ENCODE measurements at places on chromosomes 1 and 21.

- no peak for DNase-seq
These were observed 13.9 kb downstream of the EPHX1 start for GRCh38 chr1:225823811-225824261.

DNA sequence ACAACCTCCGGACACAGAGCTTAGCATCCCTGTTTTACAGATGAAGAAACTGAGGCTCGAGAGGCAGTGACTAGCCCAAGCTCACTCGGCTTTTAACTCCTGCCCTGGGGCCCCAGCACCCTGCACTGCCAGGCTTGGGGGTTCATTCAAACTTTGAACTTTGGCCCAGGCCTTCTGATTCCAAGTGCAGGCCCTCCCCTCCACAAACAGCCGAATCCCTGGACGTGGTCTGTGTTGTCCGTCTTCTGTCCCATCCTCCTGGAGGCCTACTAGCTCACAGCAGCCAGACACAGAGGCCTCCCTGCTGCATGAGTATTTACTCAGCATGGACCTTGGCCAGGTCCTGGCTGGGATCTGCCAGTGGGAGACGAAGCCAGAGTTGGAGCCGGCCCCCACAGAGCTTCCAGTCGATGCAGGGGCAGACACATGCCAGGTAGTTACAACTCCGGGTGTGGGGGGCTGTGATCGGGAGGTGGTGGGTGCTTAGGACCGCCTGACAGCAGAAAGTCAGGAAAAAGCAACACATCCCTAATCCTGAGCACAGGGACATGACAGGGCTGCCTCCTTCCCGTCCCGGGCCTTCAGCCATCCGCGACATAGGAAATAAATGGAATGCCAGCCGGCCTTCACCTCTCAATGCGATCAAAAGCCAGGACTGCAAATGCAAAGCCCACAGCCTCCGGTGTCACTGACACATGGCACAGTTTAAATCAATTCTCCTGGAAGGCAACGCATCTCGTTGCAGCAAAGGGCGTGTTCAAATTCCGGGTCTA is 7.4 kb downstream of the IFFO2 start:
- peak; percentile 44 for DNase-seq

- DNase-seq, result no peak
These were observed 112.5 kb downstream of the PBX1 start for GRCh38 chr1:164671323-164671965.

DNA sequence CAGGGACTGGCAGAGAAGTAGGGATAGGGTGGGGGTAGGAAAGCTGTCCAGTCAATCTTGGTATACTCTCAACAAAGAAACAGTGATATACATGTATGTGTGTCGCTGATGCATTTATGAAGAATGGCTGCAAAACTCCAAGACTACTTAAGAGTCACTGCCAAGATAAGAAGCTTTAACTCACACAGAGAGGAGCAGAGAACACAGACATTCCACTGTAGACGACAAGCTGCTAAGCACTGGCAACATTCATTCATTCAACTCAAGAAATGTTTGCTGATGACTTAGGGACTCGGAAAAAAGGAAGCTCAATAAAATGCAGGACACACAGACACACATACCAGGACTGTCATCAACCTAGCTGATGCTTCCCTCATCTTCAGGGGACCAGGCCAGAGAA is 5.5 kb downstream of the CTNNBIP1 start:
- DNase-seq, result no peak

GRCh38 chr1:202498542-202498941 is 150.0 kb downstream of the PPP1R12B start:
- DNase-seq, result no peak

- no peak for DNase-seq
These were observed 122.2 kb downstream of the NOS1AP start for GRCh38 chr1:162191396-162192305.

DNA sequence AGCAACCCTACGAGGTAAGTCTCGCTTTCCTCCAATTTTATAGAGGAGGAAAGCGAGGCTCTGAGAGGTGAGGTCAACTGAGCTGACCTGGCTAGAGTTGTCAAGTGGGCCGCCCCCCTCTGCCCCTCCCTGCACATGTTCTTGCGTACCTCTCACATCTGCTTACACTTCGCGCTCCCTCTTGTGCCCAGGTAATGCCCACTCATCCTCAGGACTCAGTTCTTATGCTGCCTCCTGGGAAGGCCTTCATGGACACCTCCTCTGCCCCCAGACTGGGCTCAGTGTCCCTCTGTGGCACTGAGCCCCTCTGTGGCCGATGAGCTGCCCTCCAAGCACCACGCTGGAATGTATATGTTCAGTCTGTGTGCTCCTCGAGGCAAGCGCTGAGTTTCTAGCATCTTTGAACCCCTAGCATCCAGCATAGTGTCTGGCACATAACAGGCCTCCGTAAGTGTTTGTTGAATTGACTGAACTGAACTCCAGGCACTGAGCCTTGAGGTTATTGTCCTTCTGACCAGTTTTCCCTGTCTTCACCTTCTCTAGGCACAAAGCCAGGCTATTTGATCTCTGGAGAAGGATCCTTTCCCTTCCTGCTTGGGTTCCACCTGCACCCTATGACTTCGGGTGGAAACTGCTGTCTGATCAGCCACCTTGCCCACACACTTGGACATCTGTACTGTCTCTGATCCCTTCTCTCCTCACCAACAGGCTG is 13.5 kb downstream of the MOV10 start:
- DNase-seq, result no peak

- DNase-seq, result no peak
These were observed 227.4 kb downstream of the SDCCAG8 start for GRCh38 chr1:243483071-243483771.

GRCh38 chr1:93804412-93804811 is 74.6 kb downstream of the DNTTIP2 start:
- peak; percentile 41 for DNase-seq

DNA sequence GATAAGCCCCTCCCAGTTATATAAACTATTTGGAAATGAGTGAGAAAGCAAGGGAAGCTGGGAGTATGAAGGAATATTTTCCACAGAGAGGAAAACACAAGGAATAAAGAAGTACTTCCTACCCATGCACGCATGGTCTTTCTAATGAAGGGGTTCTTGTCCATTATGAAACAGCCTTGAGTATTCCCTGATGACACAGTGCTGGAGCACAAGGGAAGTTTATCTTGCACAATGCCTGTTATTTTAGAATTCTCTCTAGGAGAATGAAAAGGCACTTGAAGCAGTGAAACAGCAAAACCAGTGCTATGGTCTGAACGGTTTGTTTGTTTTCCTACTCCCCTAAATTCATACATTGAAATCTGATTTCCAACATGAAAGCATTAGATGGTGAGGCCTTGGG is 38.6 kb upstream of the ADAMTS1 start:
- no peak for DNase-seq

- no peak for DNase-seq
These were observed 45.5 kb downstream of the PRDM15 start for GRCh38 chr21:41833497-41834115.

- no peak for DNase-seq
These were observed 69.1 kb downstream of the RUSC1 start for GRCh38 chr1:155389826-155390225.

- no peak for DNase-seq
These were observed 3.3 kb downstream of the MGST3 start for GRCh38 chr1:165634154-165634921.

DNA sequence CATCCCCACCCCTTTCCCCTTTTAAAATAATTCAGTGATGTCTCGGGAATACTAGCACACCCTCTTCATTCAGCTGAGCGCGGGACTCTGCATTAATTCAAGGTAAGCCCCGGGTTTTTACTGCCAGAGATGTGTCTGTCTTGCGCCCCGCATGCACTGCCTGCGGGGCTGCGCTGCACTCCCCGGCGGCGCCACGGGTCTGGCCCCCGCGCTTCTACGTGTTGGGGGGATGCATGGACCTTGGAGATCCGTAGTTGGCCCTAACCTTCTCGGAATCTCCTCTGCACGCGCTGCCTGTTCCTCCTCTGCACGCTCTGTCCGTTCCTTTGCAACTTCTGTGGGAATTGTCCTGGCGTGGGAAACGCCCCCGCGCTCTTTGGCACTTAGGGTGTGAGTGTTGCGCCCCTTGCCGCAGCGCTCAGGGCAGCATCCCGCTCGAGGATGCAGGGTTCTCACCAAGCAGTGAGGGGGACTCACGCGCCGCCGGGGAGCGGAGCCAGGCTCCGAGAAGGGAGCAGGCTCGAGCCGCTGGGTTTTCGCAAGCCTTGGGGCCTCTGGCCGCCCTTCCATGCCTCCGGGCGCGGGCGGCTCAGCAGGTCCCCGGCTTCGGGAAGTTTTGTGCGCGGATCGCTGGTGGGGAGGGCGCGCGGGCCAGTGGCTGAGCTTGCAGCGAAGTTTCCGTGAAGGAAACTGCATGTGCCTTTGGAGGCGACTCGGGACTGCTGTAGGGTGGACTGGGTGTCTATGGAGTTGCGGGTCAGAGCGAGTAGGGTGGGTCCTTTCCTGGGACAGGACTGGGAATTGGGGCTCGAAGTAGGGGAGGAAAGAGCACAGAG is 165.1 kb upstream of the CACNA1E start:
- no peak for DNase-seq

GRCh38 chr1:203480525-203481084 is 5.0 kb downstream of the PRELP start:
- peak; percentile 85 for DNase-seq

GRCh38 chr1:147266381-147266780 is 23.9 kb downstream of the CHD1L start:
- DNase-seq, result no peak

GRCh38 chr1:55334160-55334559 is 119.0 kb upstream of the USP24 start:
- DNase-seq, result no peak

DNA sequence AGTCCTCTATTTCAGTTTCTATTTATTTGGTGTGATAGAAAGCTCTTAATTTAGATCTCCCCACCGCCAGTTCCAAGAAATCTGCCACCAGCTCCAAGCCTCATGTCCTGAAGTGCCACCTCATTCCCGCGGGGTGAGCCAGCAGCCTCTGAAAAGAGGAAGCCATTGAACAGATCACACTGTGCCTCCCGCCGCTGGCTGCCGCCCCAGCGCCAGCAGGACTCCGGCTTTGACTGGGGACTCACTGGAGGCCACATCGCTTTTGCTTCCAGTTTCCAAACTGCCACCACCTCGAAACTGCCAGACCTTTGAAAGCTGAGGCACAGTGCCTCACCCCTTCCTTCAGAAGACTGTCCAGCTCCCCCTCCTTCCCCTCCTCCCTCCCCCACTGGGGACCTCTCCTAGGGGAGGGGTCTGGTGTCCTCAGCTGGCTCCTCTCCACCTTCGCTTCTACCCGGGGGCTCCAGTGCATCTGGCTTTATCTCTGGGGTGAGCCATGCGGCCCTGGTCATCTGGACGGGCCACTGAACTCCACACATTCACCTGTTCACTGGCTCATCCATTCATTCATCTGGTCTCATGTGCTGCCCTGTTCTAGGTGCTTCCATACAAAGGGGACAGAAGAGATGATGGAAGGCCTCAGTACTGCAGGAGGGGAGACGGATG is 58.9 kb downstream of the VPS26C start:
- no peak for DNase-seq

DNA sequence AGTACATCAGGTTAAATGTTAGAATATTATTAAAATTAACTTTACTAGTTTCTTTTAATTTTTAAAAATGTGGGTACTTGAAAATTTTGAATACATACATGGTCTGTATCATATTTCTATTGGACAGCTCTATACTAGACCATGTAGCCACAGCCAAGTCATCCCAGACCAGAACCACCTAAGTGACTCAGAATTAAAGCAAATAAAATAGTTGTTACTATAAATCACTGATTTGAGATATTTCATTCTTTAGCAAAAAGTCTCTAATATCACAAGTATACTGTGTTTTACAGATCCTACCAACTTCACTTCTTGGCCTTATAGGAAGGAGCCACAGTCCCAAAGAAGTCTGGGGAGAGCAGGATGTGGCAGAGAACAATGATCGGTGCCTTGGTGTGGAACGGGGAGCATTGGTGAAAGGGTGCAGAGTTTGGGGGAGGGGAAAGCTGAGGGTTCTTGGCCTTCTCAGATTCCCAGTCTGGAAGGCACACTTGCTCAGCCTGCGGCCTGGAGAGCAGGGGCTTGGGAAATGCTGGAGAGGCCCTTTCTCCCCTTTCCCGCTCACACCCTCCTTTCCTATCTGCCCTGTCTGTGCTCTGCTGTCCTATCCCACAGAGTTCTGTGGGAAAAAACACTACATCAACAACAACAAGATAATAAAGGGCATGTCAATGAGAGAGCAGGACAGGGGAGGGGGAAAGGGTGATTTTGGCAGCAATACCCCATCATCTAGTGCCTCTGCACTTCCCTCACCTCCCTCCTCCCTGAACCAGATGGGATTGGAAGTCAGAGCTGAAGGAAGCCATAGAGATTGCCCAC is 122.1 kb downstream of the NGF start:
- no peak for DNase-seq

DNA sequence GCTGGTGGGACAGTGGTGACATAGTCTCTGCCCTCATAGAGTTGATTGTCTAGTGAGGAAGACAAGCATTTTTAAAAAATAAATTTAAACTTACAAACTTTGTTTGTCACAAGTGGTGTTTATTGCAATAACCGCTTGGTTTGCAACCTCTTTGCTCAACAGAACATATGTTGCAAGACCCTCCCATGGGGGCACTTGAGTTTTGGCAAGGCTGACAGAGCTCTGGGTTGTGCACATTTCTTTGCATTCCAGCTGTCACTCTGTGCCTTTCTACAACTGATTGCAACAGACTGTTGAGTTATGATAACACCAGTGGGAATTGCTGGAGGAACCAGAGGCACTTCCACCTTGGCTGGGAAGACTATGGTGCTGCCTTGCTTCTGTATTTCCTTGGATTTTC is 58.4 kb downstream of the LAMC2 start:
- peak; percentile 91 for DNase-seq

DNA sequence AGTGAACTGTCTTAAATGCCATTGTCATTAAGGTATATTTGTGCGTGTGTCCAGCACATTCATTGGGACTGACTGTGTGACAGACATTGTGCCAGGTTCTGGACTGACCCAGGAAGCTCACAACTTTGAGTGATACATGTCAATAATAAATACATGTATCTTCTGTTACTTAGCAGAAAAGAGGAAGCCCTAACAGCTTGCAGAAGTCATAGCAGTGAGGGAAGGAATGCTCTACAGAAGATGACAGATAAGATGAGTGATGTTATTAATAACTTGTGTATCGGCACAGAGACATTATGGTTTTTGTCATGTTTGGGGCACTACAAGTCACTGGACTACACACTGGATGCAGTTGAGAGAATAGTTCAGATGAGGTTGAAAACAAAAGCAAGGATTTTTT is 1.2 kb upstream of the SRSF11 start:
- no peak for DNase-seq

- DNase-seq, result no peak
These were observed 1440.3 kb downstream of the NCAM2 start for GRCh38 chr21:22438428-22439086.

DNA sequence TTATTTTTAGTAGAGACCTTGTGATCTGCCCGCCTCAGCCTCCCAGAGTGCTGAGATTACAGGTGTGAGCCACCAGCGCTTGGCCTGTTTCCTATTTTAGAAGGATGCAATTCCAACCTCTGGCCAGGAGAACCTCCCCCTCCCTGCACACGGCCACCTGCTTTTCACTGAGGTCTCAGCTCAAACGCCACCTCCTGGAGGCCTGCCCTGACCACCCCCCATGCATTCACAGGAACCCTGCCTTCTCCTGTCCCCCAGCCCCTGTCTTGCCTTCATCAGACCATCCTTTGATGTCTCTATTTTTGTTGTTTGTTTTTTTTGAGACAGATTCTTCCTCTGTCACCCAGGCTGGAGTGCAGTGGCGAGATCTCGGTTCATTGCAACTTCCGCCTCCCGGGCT is 2.3 kb downstream of the SRM start:
- no peak for DNase-seq

Measured in fibroblast of skin of left quadriceps (primary cell).